HuH-7.5 (cell line): ENCODE measurements at places on chromosomes 6 and 20.

DNA sequence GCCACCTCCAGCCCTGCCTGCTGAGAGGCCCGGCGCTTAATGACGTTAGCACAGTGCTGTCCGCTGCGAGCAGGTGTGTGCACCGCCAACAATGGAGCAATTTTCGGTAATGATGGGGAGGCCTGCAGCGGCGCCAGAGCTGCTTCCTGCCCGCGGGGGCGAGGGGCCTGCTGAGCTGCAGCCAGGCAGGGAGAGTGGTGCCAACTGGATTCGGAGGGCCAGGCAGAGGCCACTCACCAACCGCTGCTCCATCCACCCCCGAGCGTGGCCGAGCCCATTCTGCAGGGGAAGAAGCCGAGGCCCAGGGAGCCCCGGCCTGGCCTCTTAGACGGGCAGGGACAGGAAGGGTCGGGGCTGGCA, 9.6 kb downstream of the HRH3 start:
- no peak for DNase-seq

DNA sequence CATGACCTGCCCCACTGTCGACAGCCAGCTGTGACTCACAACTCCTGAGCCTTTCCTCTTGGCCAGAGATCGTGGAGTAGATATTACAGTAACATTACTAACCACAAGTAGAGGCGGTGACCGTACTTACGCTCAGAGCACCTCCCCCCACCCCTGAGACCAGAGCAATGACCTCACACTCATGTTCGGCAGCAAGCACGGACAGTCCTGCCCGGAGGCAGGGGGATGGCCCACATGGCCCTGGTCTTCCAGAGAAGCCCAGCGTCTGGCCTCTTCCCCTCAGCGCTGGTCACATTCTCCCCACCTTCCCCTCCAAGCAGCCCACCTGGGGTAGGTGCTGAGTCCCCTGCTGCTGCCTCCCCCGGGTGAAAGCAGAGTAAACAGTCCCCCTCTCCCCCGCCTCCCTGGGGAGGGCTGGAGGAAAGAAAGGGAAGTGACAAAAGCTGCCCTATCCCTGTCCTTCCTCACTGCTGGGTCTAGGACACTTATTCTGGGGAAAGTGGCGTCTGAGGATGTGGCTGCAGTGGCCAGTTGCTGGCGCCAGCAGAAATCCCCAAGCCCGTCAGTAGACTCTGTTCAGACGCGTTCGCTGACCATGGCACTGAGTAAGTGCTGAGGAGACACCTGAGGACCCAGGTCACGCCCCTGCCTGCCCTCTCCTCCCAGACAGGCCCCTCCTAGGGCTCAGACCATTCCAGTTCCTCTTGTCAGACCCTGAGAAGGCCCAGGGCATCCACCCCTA, 68.5 kb downstream of the MRPL14 start:
- no peak for DNase-seq

- DNase-seq: no peak
Observed at GRCh38 chr6:44339301-44339700, 3.1 kb upstream of the SPATS1 start.

DNA sequence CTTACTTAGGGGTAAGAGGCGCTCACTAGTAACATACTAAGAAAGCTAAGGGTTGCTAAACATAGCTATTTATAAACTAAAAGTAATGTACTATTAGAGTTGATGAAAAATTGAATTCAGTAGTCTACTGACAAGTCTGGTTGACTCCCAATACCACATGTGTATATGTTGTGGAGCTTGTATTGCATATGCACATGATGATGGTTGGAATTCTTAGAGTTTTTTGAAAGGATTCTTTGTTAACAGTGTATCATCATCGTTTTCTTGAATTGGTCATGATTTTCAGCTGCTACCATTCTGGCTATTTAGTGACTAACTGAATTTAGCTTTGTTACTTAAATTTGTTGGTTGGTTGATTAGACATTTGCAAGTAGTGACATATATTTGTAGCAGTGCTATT, 27.2 kb downstream of the ABRACL start:
- DNase-seq: no peak

GRCh38 chr20:32792316-32792715, 27.4 kb upstream of the MAPRE1 start:
- DNase-seq: no peak
